ENCODE measurements at places on chromosomes 3 and 15. TPM values are rescaled to one million over a fixed set of nuclear protein-coding genes. Genes with fewer than 3 reads are reported as not detected.

ASB14 gene
- not detected for total RNA-seq

TRIM42 gene
- total RNA-seq = not detected

XCR1 gene
- 0.02 TPM for total RNA-seq

- H3K27me3 ChIP-seq = no peaks in the 10 kb centered on the region
- no peaks in the 10 kb centered on the region for H3K4me1 ChIP-seq
- no peaks in the 10 kb centered on the region for H3K36me3 ChIP-seq
- no peak overlapping the region for H3K27ac ChIP-seq
Measured at GRCh38 chr3:133713347-133713746, 32.8 kb upstream of the TF start.

- no peaks in the 10 kb centered on the region for H3K36me3 ChIP-seq
- no peak overlapping the region for H3K4me3 ChIP-seq
- no peak for DNase-seq
Measured at GRCh38 chr3:196323016-196323415, 5.0 kb upstream of the DYNLT2B start.
